ENCODE measurements at places on chromosomes 7 and 10.

DNA sequence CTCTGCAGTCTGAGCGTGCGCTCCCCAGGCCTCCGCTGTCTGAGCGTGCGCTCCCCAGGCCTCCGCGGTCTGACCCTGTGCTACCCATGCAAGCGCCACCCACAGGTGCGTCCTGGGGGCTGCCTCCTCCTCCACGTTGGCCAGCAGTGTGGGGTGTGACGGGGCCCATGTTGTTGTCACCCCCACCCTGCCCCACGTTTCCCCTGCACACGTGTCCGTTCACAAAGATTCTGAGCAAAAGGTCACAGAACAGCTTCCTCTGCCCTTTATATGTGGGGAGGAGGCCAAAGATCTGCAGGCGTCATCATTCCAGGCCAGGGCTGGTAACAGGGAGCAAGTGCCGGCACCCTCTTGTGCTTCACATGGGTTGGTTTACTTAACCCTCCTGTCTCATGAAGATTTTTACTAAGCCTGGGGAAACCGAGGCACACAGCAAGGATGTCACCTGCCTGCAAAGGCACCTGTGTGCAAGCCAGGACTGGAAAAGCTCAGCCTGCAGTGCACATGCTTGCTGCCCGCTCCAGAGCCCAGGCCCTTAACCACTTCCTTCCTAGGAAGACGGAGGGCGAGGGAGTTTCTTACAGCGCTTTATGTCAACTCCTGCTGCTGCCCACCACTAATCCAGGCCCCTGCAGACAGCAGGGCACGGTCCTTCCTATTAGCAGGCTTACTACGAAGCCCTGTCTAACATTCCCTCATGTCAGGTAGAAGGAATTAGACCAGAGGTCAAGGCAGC, 4.8 kb downstream of the GPR146 start:
- DNase-seq = no peak

DNA sequence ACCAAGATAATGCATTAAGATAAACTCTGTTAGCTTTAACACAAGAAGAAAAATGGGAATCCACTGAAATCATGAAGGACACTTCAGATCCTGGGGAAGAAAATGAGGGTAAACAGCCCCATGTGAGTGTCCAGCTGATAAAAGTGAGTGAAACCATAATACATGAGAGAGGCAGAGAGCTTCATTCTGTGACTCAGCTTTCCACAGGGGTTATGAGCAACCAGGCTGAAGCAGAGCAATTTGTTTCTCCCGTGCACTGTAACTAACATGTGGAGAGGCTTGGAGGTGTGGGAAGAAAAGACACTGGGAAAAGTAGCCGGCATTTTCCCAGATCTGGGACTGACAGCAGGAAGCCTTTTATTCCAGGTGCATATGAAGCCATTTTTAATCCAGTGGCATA, 971.7 kb downstream of the ANKRD7 start:
- no peak for DNase-seq

GRCh38 chr7:129313282-129313681, 88.5 kb downstream of the AHCYL2 start:
- DNase-seq = no peak

- no peak for DNase-seq
Observed at GRCh38 chr7:45225948-45226335, 68.4 kb downstream of the RAMP3 start.

DNA sequence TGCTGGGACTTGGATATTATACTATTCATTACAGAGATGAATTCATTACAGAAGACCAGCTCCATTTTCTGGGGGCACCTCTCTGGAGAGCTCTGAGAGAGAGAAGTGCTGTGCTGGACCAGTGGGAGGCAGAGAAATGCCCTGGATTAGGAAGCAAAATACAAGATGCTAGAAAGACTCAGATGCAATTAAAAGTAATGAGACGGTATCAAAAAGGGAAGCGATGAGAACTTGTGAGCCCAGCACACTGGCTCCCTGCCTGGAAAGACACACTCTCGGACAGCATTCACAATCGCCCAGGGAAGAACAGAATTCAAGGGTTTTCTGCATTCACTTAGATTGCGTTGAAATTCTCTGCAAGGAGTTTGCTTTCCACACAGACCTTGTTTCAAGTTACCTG, 3.5 kb upstream of the FRAT2 start:
- no peak for DNase-seq

DNA sequence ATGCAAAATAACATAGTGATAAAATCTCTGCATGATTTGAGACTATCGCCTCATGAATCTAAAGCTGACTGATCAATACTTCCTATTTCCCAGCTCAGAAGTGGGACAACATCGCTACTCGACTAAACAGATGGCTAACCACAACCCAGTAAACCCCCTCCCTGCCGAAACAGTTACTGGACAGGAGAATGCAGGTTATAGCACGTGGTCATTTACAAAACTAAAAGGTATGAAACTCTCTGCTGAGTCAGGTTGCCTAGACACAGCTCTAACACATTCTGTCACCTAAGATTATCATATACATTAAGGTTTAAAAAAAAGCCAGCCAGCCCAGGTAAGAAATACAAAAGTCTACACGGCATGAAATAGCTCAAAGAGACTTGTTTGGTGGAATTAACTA, 64.0 kb downstream of the CTBP2 start:
- DNase-seq = no peak

- no peak for DNase-seq
Observed at GRCh38 chr10:131206111-131206995, 105.2 kb downstream of the TCERG1L start.

DNA sequence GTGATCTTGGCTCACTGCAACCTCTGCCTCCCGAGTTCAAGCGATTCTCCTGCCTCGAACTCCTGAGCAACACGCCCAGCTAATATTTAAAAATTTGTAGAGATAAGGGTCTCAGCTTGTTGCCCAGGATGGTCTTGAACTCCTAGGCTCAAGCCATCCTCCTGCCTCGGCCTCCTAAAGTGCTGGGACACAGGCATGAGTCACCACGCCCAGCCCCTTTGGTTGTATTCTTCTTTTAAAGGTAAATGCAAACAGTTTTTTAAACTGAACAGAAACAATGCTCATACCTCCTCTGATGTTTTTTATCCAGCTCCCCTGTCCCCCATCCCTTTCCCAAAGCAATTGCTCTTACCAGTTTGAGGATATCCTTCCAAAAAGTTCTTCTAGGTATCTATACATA, 79.5 kb upstream of the DUSP5 start:
- DNase-seq = no peak

DNA sequence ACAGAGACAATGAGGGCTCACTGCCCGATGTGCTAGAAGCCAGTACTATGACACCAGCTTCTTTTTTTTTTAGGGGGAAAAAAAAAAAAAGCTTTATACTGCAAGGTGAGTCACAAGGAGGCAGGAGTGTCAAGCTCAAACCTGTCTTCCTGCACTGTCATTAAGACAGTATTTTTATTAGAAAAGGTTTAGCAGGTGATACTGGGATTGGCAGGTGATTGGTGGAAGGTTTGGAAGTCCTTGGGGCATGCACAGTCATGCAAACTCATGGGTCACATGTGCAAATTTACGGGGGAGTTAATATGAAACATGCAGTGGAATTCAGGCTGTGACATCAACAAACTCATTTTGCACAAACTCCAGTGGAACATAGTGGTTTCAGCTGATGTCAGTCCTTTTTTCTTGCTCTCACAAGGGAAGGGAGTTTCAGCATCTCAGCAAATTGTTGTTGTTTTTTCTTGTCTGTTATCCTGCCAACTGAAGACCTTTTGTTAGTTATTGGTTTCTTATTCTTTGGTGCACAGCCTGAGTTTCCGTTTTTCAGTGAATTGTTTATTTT, 530.6 kb downstream of the ANKRD7 start:
- no peak for DNase-seq

- DNase-seq = no peak
Observed at GRCh38 chr10:115082506-115082905, 10.7 kb upstream of the ATRNL1 start.

DNA sequence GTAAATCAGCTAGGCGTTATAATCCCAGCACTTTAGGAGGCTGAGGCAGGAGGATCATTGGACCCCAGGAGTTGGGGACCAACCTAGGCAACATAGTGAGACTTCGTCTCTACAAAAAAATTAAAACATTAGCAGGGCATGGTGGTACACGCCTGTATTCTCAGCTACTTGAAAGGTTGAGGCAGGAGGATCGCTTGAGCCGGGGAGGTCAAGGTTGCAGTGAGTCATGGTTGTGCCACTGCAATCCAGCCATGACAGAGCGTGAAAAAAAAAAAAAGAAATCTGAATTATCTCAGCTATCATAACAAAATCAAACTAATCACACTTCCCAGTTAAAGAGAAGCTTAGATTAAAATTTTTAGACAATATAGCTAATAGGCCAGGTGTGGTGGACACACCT, 35.3 kb downstream of the ATAD1 start:
- DNase-seq = no peak

DNA sequence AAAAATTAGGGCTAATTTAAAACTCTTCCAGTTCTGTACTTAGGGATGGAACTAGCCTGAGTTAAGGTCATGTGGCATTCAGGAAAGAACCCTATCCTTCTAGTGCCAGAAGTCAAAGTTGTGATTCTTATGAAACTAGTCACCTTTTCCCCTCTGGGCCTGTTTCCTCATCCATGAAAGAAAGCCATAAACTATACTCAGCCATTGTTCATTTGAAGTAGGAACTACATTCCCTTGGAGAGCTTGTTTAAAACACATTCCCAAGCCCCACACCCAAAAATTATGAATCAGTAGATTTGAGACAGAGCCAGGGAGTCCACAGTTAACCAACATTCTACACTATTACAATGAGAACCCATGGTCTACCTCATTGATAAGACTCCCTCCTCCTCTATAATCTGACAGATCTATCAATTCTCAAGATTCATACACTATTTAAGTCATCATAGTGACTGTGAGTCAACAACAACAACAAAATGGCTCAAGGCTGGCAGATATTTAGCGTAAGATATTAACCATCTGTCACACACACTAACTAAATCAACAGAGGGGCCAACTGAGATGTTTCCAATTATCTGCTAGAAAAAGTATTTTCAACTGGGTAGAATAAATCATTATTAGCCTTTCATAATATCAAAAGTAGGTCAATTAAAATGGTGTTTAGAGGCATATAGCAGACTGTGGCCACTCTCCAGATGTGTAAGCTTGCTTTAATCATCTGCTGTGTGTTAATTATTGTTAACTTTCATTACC, 102.3 kb downstream of the SLC25A13 start:
- no peak for DNase-seq

GRCh38 chr7:110943701-110944345, 147.1 kb upstream of the LRRN3 start:
- DNase-seq = no peak

DNA sequence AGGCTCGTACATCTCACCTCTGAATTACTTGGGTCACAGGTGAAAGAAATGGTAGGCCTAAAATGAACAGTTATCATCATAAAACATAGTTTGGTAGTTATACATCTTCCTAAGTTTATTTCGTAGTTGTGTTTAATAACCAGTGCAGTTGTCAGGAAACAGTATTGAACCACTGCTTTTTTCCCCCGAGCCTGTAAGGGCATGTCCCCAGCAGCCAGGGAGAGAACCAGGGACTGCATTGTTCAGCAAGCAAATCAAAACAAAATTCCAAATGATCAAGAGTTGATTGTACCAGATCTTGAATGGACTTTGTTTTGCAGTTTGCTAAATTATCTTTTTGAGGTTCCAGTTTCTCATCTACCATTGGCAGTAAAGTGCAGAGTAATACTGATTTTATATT, 2.4 kb downstream of the EIF4H start:
- DNase-seq = no peak

DNA sequence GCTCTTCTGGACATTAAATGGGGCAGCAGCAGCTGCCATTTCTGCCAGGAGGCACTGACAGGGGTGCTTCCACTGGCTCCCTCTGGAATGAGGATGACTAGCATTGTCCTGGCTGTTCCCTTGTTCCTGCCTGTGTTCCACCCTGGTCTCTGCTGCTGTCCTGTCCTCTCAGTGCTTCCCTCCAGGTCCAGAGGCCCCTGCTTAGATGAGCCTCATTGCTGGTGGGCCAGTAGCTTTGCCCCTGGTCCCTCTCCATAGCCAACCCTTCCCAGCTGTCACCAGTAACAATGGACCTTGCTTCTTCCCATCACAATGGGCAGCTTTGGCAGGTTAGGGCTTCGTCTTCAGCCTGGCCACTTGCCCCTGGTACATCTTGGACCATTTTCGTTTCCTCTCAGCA, 561.1 kb downstream of the TCERG1L start:
- no peak for DNase-seq

DNA sequence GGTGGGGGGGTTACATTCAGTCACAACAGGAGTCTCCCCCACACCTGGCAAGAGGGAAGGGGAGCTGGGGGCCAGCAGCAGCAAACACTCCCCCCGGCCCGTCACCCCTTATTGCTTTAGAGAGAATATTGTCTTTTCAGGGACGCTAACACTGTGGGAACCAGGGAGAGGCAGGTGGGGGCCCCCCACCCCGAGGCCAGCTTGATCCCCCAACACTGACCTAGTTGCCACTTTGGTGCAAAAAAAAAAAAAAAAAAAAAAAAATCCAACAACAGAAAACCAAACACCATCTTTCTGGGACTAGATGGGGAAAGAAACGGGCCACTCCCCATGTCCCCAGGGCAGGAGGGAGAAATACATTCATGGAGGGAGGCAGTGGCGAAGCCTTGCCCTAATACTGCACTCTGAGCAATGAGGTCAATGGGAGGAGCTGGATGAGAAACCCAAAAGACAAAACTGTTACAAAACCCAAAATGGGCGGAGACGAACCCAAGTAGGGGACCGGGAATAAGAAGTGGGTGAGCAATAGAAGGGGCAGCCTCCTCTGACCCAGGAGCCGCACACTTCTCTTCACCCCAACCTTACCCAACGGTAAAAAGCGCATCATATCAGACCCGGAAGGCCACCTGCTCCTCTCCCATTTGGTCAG, 6.5 kb downstream of the GNB2 start:
- DNase-seq = no peak

DNA sequence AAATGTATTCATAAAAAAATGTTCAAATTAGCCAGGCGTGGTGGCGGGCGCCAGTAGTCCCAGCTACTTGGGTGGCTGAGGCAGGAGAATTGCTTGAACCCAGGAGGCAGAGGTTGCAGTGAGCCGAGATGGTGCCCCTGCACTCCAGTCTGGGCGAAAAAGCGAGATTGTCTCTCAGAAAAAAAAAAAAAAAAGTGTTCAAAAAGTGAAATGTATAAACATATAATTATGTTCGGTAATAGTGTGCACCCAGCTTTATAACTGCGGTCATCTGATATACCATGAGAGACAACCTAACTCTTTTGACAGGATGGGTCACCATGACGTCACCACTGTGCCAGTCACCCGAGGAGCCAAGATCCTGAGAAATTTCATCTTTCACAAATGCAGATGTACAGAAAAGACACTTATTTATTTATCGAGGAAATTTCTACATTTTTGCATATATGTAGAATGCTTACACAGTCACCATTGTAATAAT, 594 bp upstream of the RP9 start:
- DNase-seq = no peak

DNA sequence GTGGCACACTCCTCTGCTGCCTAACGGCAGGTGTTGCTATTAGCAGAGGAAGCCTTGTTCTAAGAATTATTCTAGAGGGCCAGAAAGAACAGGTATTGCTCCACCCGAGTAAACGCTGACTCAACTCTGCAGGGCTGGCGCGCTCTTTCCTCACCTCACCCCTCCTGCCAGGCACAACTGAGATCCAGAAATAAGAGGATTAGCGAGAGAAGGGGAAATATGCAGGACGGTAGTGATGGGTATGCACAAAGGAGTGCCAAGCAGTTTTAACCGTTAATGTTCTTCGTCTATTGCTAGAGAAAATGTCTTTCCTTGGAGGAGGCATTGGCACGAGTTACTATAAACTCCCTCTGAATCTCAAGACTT, 369 bp upstream of the SCIN start:
- no peak for DNase-seq

- DNase-seq = no peak
Observed at GRCh38 chr10:44326474-44327030, 58.3 kb downstream of the CXCL12 start.

GRCh38 chr10:122164023-122164601, 107.0 kb upstream of the BTBD16 start:
- DNase-seq = no peak

Data from CD4-positive, alpha-beta T cell treated with Interleukin-15 for 4 hours (primary cell).